CD8-positive, alpha-beta memory T cell (primary cell): ENCODE measurements at places on chromosomes 16 and 17.

GRCh38 chr16:26856271-26856670, 210.5 kb upstream of the C16orf82 start:
- DNase-seq: no peak

GRCh38 chr17:1186923-1187771, 7.4 kb upstream of the ABR start:
- peak; percentile 68 for DNase-seq

DNA sequence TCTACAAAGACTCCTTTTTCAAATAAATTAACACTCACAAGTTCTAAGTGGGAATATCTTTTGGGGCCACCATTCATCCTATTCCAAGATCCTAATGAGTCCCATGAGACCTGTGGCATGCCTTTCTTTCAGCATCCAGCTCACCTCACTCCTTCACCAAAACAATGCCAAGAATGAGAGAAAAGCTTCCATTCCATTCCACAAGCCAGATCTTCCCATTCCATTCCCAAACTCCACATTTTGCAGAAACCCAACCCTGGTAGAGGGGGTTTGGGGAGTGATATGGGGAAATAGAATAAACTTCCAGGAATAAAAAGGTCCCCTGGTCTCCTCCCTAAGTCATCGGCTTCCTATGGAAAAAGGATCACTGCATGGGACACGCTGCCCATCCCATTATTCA, 392.2 kb downstream of the NPIPA8 start:
- no peak for DNase-seq

DNA sequence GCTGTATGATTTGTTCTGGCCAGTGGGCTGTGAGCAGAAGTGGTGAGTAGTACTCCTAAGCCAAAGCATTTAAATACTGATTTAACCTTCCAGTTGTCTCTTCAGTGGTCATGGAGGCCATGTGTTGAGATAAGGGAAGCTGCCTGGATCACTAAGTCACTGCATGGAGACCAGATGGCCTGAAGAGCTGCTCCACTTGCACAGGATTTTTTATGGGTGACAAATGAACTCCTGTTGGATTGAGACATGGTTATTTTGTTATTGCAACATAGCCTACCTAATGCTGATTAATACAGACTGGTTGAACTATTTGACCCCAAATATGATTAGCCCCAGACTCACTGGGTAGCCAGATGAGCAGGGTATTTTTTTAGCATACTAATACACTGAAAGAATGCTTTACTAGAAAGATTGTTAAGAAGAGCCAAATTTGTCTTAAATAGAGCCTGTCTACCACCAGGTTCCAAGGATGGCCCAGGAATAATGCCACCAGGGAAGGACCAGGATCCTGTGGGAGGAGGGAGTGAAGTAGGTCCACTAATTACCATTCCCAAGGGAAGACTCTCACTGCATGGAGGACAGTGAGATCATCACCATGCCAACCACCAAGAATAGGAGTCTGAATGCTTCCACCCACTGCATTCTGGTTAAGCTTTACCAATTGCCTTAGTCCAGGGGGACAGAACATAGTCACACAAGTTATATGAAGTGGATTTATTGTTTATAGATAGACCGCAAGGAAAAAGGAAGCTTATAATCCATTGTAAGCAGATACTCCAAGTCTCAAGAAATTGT, 187.4 kb upstream of the IRX6 start:
- no peak for DNase-seq

DNA sequence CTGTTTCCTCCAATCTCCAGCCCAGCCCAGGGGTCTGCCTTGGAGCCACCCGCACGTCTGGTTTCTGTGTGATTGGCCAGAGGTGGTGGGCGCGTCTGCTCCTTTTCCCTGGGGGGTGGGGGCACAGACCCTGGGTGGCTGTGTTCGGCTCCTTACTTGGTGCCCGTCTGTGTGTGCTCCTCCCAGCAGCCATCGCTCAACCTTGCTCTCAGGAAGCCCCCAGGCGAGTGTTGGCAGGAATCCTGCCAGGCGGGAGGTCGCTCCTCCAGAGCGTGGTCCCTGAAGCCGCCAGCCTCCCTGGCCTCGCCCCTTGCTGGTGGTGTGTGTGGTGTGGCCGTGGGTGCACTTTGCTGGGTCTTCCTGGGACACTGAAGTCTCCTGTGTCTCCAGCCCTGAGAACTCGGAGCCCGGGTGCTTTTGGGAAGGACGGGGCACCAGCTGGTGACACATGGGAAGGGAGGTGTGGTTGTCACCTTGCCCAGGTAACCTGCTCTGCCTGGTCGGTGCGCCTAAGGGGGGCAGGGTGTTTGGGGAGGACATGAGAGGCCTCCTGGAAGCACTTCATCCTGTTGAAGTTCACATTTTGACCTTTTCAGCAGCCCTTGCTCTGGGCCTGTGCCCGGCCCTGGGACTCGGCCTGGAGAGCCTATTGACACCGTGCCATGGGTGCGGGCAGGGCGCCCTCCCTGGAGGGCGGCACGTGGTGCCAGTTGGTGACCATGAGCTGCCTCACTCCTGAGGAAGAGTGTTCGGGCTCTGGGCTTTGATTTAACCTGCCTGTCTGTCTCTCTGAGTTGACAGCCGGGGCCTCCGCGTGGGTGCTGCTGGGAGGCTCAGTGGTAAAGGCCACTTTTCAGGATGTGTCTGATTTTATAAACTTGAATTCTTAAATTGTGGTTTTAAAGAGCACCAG, 49.0 kb upstream of the ZNF750 start:
- no peak for DNase-seq

GRCh38 chr17:45405250-45406086, 27.2 kb downstream of the ARHGAP27 start:
- DNase-seq: no peak

- DNase-seq: no peak
Measured at GRCh38 chr17:60154616-60155426, 5.0 kb downstream of the CA4 start.

DNA sequence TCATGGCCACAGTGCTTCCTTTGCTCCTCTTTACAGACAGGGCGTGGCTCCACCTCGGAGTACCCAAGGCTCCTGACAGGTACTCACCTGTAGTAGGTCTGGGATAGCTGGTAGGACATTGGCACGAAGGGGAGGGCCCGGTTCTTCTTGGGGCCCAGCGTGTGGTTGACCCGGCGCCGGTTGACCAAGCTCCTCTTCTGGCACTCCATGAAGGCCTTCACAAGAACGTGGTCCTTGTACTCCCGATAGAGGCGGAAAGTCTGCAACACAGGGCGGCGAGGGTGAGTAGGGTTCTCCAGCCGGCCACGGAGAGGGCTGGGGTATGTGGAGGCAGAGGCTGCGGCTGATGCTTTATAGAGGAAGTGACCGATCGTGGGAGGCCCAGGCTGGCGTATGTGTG, 69.7 kb downstream of the IL21R start:
- DNase-seq: no peak

DNA sequence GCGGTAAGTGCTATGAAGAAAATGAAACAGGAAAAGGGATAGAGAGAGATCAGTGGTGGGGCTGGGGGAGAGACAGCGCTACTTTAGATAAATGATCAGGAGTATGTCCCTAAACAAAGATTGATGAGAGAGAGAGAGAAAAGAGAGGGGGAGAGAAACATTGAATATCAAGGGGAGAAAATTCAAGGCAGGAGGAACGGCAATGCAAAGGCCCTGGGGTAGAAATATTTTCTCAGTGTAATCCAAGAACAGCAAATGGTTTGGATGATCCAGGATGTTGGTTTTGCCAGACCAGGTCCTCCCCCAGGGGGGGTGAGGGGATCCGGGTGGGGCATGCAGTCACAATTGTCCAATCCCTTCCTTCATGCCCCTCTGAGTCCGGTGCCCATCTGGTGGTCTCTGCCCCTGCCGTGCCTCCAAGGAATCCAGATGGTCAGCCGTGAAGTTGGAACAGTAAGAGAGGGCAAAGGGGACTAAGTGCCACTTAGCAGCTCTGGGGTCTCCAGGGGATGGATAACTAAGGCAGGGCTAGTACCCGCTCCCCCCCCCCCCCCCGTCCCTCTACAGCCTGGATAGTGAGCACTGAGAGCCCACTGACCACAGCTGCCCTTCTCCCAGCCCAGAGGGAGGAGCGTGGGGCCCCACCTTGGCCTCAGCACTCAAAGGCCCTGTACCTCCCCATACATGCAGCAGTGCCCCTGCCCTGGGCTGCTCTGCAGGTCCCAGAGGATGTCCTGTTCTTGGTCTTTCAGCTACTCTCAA, 43.7 kb downstream of the TMEM132E start:
- DNase-seq: no peak

DNA sequence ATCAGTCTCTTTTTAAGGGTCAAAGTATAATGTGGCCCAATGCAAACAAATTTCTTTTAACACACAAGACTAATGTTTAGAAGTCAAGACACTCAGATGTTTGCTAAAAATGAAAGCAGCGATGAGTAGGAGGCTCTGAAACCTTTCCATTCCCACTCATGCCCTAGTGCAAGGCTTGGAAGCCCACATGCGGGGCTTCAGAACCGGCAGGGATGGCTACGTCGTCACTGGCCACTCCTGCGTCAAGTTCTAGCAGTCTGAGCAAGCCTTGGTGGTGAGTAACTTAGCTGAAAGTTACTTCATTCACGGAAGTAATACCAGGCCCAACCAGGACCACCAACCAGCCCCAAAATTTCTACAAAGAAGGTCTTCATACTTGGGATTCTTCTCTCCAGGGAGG, 14.8 kb upstream of the TMED6 start:
- DNase-seq: no peak

DNA sequence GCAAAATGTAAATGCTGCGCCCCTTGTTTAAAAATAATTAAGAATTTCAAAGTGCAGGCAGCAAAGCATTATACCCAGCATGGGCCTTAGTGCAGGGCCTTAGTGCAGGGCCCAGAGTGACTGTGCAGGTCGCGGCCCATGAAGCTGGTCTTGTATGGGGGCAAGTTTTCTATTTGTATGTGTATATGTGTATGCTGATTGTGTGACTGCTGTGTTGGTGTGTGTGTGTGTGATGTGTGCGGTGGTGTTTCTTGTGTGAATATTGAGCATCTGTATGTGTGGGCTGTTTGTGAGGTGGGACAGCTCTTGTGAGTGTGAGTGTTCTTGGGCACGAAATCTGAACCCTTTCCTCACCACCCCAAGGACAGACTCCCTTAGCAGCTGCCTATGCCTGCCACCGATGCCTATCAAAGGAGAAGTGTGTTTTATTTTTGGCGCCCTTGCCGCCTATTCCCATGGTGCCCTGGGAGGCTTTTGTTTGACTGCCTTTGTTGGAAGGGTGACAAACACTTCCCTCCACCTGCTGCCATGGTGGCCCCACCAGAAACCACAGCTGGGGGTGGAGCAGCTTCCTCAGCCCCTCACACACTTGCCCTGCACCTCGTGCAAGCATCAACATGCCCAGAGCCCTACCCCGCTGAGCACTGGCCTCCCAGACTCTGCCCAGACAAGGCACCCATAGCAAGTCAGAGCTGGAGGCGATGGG, 18.0 kb downstream of the CCR7 start:
- DNase-seq: peak; percentile 24

- DNase-seq: no peak
Measured at GRCh38 chr17:38947189-38947588, 20.0 kb downstream of the FBXO47 start.

DNA sequence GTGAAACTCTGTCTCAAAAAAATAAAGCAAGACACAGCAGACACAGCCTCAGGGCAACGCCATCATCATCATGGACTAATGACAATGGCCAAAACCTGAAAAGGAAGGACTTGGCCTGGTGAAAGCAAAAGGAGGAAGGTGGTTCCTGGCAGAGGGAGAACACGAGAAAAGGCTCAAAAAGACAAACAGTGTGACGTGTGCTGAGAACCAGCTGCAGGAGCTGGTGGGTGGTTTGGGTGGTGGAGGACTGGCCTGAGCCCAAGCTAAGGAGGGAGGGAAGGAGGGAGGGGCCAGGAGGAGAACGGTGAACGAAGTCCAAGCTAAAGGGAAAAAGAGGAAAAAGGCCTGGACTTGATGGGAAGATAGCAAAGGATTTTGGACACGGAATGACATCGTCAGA, 85.1 kb downstream of the SLC39A11 start:
- no peak for DNase-seq

DNA sequence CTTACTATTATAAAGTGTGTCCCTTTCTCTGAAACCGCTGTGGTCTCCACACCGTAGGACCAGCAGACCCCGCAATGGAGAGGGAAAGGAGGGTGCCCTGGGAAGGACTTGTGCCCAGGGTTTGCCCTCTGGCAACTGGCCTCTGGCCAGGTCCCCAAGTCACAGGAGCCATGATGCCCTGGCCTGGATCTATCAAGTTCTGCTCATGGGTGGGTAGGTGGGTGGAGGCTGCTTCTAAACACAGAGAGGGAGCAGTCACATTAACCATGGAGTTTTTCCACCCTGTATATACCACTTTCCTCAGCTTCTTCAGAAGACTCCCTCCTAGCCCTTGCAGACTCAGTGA, 9.4 kb upstream of the NEUROD2 start:
- no peak for DNase-seq

GRCh38 chr16:25868106-25868505, 176.3 kb downstream of the HS3ST4 start:
- DNase-seq: no peak

DNA sequence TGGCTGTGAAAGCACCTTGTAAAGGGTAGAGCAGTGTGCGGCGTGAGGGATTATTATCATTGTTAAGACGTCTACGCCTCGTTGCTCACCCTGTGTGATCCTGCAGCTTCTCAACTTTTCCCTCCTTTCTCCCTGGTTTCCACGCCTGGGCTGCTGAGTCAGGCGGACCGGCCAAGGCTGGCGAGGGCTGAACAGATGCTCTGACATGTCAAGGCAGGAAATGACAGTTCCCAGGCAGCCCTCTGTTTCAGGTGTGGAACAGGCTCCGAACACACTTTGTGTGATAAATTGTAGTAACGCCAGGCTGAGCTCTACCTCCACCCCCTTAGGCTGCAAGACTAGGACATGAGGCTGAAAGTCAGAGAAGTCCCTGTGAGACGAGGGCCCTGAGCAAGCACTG, 46.0 kb upstream of the TBX2 start:
- no peak for DNase-seq

DNA sequence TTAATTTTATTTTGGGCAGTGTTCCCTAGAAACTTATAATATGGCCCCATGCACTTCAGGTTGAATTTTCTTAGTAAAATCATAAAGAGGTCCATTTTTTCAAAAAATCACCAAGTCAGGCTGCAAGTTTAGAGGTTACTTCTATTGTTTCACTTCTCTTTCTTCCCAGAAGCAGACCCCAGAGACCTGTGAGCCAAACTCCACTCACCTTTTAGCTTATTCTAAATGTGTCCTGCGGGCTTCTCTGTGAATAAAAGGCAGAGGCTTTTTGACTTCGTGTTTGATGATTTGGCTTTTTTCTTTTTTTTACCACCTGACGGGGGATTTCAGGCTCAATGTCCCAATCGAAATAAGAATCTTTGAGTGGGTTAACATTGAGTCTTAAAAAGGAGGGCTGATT, 7.4 kb downstream of the PRKCB start:
- no peak for DNase-seq

- DNase-seq: no peak
Measured at GRCh38 chr16:13795131-13795530, 124.8 kb upstream of the ERCC4 start.

DNA sequence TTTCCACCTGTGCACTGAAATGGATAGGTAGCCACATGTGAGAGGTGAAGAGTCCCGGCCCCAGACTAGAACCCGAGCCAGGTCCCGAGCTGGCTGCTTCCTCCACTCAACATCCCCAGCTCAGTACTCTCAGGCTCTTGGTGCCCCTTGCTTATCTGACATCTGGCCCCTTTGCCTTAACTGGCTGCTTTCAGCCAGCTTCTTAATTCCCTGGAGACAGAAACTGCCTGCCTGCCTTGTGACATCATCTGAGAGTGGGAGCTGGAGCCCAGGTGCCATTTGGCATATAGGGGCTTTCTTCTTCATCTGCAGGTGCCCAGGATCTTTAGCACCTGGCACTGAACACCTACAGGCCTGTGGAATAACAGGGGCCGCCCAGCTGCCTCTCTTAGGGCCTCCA, 8.9 kb downstream of the CHAD start:
- no peak for DNase-seq

GRCh38 chr17:64115822-64116534, 14.0 kb downstream of the ERN1 start:
- DNase-seq: no peak
